Iris pigment epithelial cell (primary cell): ENCODE measurements at places on chromosomes 16 and 17.
A peak's percentile ranks its signal among the peaks of the same experiment; 100 is the strongest.

DNA sequence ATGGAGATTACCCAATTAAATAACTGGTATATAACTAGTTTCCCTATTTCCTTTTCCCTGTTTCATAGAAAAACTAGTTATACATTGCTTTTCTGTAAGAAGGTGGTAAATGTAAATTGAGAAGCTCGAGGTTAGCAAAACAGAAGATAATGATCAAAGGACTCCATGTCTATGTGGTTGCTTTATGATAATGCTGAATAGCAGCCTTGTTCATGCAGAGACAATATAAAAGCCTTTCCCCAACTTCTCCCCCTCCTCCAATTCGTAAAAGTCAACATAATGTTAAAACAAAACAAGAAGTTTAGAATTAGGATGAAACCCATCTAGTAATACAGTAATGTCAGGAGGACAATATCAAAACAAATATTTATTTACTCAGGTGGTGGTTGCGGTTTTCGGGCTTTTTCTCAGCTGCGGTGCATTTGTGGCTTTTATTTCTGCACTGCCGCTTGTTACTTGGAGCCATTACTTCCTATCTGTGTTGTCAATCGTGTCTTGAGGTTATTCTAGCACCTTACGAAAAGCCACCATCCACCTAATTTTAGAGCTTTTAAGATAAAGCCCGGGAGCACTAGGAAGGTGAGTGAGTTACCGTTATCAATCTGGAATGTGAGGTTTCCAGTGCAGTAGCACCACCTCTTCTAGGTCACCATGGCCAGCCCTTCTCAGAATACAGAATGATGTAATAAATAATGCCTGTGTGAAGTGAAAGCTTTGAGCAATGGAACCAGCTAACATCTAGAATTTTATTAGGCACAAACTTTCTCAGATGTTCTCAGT lies 297.5 kb downstream of the CDH13 start:
- peak; percentile 36 for DNase-seq

GRCh38 chr17:79942011-79942405 lies 93.7 kb downstream of the TBC1D16 start:
- DNase-seq, result no peak

DNA sequence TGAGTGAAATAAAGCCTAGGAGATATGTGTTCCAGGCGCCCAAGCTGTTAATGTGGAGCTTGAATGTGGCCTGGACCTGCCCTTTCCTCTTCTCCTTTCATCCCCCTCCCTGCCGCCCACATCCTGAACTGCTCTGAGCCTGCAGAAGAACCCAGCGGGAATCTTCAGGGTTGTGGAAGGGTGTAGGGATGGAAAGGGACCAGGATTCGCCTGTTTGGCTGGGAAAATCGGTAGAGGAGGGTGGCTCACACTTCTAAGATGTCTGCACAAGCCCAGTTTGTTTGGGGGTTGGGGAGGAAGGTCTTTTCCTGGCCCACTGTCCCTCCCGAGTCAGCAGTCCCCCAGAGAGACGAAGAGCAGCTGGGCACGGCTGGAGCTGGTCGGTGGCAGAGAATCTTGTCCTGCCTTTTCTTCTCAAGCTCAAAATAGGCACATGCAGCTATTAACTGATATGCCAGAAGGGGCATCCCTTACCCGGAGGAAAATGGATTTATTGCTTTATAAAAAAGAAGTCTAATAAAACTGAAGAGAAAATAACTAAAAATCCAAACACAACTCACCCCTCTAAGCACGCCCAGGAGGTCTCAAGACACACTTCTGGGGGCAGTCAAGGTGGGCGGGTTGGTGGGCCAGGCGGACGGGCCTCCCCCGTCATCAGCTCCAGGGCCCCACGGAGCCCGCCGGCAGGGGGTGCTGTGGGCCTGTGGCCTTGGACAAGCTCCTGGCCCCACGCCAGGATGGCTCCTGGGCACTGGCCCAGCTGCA lies 11.5 kb upstream of the PITPNA start:
- DNase-seq, result peak; percentile 59

- DNase-seq, result no peak
Measured at GRCh38 chr16:740459-740763, 386 bp downstream of the CIAO3 start.

DNA sequence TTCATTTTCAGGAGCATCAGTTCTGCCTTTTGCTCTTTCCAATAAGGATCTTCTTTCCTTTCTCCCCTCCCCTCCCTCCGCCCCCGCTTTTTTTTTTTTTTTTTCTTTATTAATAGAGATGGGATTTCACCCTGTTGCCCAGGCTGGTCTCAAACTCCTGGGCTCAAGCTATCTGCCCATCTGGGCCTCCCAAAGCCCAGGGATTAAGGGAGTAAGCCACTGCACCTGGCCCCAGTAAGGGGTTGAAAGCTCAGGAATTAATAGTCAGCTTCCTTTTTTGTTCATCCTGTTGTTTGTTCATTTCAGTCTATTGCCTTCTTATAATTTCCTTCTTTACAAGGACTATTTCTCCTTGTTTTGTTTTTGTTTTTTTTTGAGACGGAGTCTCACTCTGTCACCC lies 7.9 kb upstream of the C17orf58 start:
- DNase-seq, result no peak

DNA sequence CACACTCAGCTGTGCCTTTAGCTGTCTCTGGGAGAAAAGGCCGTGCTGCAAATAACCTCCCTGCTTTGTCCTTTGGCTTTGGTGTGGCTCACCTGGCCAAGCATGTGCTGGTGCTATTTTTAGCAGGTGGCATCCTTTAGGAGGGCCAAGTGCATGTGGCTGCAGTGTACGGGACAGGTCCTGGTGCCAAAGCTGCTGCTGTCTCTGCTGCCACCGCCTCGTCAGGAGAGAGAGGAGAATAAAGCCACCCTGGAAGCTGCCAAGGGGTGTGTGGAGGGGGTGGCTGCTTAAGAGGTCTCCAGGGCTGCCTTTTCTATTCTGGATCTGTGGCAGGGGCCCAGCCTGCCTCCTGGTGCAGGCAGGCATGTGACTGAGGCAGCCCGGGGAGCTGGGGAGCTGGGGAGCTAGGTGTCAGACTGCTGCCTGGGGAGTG lies 6.2 kb downstream of the AKAP1 start:
- no peak for DNase-seq

GRCh38 chr17:17440010-17440843 lies 36.6 kb upstream of the MED9 start:
- peak; percentile 53 for DNase-seq

DNA sequence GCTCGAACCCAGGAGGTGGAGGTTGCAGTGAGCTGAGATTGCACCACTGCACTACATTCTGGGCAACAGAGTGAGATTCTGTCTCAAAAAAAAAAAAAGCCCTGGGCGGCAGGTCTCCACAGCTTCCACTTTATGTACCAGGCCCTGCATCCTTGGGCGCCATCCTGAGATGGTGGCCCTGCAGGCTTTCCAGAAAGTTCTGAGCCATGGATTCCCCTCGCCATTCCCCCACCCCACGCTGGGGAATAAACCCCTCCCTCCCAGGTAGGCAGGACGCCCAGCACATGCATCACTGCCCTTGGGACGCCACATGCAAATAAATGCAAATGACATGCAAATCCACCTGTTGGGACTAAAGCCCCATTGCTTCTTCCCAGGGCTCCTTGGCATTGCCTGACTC lies 13.8 kb upstream of the ZNF469 start:
- DNase-seq, result no peak

- DNase-seq, result no peak
Measured at GRCh38 chr16:55433030-55433429, 46.0 kb upstream of the MMP2 start.

DNA sequence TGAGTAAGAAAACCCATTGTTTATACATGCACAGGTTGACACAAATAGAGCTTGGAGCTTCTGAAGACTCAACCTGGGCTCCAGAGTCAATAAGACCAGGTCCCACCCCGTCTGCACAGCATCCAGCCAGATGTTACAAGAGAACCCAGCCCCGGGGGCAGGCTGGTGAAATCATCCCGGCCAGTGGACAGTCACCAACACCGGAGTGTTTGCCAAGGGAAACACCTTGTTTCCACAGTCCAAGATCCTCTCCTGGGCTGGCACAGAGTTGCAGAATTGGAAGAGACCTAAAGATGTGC lies 90.3 kb downstream of the RAB11FIP4 start:
- DNase-seq, result no peak

DNA sequence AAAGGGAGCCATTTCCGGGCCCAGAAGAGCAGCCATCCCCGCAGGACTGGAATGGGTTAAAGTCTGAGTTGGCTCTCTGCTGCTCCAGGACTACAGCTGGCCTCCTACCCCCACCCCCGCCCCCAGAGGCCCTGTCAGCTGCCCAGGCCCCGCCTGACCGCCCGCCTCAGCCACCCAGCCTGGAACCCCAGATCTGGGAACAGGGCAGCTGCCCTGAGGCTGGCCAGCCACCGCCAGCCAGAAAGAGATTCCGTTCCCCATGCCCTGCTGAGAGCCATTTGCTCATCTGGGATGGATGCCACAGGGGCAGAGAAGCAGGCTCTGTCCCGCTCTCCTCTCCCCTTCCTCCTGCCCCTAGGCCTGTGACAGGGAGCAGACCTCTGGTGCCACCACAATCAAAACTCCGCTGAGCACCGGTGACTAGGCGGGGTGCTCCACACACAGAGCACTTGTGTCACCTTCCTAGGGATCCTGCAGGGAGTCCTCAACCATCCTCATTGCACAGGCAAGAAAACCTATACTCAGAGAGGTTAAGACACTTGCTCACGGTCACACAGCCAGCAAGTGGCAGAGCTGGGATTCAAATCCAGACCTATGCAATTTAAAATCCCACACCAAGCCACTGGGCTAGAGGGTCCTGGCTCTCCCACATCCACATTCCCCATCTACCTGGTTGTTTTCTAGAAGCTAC lies 44.1 kb downstream of the ZNF423 start:
- DNase-seq, result no peak

DNA sequence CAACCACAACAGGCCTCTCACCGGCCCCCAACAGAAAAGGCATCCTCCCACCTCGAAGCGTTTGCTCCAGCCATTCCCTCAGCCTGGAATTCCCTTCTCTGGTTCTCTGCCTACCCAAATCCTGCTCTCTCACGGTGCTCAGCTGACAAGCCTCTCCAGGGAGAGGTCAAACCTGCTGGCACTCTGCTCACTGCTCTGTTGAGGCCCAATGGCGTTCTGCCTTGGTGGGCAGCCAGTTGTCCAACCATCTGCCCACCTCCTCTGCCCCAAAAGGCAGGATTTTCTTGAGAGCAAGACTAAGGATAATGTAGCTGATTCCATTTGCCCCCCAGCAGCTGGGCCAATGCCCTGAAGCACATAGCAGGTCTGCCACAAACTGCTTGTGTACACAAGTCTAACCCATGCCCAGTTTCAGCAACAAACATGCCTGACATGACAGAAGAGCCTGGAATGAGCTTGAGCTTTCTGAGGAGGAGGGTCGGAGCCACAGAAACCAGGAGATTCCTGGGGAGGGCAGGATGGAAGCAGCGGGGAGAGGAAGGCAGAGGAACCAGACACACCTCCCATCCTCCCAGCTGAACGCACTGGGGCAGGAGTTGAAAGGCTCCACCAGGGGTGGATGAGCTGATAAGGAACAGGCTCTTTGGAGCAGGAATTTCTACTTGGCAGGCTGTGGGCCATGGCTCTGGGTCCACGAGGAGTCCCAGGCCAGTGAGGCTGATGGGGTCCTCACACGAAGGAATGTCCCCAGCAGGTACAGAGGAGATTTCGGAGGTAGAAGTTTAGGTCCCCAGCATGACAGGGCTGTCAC lies 23.9 kb downstream of the ARHGAP27 start:
- DNase-seq, result no peak
